Dorsolateral prefrontal cortex (tissue), 122 donors: ENCODE measurements at places on chromosomes 11 and 22.

- DNase-seq: no peak
Measured at GRCh38 chr22:24232124-24232523, 12.8 kb downstream of the GGT5 start.

DNA sequence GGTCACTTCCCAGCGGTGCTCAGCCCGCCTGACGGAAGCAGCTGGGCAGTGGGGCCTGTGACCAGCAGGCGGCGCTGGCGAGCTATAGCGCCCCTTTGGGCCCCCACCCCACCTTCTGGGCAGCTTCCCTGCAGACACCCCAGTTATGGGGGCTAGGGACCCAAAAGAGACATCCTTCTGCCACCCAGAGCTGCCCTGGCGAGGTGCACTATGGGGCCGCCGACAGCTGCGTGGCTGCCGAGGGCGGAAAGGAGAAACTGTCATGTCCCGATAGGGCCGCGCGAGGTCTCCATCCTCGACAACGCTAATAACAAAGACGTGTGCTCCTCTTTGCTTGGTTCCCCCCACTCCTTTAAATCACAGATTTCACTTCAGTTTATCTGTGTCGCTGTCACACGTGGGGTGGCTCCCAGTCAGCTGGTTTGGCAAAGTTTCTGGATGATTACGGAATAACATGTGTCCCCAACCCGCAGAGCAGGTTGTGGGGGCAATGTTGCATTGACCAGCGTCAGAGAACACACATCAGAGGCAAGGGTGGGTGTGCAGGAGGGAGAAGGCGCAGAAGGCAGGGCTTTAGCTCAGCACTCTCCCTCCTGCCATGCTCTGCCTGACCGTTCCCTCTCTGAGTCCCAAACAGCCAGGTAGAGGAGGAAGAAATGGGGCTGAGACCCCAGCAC is 673 bp upstream of the MYO7A start:
- DNase-seq: no peak

DNA sequence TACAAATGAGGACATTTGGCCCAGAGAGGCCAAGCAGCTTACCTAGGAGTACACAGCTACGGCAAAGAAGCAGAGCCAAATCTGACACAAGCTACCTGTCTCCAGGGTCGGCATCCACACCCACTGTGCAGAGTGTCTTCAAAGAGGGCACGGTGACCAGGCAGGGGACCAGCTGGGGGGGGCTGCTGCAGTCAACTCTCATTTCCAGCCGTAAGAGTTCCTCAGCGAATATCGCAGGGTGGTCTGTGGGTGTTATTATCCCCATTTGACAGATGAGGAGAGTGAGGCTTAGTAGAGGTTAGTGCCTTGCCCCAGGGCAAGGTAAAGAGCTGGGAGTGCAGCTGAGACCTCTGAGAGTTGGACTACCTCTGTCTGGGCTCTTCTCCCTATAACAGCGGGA is 7.1 kb upstream of the PPFIA1 start:
- DNase-seq: no peak

DNA sequence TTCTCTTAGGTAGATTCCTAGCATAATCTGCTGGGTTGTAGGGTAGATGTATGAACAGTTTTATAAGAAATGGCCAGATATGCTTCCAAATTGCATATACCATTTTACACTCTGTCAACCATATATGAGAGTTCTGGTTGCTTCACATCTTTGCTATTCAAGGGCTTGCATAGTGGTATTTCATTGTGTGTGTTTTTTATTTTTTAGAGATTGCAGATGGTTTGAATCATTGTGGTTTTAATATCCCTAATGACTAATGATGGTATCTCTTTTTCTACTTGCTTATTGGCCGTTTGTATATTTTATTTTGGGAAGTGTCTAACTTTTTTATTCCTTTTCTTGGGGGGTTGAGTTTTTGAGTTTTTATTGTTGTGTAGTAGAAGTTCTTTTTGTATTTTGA is 26.9 kb downstream of the RNF214 start:
- no peak for DNase-seq

- DNase-seq: no peak
Measured at GRCh38 chr11:118076754-118077281, at the start of gene TMPRSS4. Gene TMPRSS4, plus strand, starts transcription at chr11:118077078. Its CDS starts 225 bp downstream, at chr11:118077303.
